HFFc6 (cell line): ENCODE measurements at places on chromosomes 5 and 9.

- peak; percentile 75 for DNase-seq
These were observed 533 bp downstream of the ARSB start for GRCh38 chr5:78984439-78985115.

DNA sequence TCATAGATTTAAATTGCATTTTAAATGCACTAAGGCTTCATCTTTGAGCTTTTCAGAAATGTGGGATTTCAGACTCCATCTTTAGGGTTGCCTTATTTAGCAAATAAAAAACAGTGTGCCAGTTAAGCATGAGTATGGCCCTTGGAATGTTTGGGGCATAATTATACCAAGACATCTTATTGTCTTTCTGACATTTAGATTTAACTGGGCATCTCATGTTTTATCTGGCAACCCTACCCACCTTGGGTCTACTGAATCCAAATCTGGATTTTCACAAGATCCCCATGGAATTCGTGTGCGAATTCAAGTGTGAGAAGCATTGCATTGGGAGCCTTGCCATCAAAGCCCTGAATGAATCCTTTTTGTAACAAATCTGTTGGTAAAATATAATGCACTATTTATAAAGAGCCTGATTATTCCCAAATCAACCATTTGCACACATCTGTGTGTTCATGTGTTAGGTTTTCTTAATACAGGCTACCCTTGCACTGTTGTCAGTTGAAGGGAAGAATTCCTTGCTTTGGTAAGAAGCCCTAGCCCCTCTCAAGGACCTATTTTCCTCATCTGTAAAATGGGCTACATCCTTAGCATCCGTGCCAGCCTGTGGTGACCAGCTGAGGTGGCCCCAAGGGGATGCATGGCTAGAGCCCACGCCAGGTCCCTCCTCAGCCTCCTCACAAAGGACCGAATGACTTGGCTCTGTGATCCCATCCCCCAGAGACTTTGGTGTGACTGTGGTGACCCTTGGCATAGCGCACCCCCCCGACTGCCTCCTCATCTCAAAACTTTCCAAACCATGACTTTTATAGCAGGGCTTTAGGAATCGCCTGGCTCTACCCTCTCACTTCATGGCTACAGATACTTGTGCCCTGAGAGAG is 8.1 kb downstream of the GSN start:
- no peak for DNase-seq

DNA sequence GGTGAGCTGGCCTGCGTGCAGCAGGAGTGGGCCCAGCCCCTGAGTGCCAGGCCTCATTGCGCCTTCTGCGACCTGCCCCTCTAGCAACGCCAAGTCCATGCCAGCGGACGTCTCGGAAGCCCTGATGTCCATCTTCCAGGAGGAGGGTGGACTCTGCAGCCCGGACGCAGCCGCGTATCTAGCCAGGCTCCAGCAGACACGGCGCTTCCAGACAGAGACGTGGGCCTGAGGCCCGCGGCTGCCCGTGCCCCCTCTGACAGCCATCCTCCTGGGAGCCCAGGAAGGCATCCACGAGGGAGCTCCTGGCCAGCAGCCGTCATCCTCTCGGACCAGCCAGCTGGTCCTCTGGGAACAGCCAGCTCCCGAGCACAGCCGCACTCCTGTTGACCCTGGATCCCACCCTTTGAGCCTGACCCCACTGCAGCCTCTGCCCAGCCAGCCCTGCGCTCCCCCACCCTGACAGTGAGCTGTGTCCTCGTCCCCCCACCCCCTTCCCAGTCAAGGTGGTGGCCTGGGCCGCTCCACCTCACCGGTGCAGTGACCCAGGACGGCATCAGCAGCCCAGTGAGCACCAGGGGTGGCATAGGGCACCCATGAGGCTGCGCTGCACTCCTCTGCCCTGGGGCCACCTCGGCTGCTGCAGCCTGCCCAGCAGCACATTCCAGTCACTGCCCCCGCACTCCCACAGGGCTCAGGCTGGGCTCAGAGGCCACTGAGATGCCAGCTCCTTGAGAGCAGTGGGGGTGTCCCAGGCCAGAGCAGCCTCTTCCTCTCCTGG is 5.7 kb downstream of the RNF208 start:
- DNase-seq: no peak

DNA sequence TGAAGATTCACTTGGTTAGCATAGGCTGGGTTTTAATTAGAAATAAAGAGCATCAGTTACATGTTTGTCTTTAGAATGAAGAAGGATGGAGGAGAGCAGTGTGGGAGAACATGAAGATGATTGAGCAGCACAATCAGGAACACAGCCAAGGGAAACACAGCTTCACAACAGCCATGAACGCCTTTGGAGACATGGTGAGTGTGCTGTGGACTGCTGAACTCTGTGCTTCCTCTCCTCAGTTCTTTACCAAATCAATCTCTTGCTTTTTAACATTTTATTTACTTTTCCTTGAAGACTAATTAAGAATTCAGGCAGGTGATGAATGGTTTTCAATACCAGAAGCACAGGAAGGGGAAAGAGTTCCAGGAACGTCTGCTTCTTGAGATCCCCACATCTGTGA is 38.2 kb upstream of the SPATA31E1 start:
- no peak for DNase-seq

DNA sequence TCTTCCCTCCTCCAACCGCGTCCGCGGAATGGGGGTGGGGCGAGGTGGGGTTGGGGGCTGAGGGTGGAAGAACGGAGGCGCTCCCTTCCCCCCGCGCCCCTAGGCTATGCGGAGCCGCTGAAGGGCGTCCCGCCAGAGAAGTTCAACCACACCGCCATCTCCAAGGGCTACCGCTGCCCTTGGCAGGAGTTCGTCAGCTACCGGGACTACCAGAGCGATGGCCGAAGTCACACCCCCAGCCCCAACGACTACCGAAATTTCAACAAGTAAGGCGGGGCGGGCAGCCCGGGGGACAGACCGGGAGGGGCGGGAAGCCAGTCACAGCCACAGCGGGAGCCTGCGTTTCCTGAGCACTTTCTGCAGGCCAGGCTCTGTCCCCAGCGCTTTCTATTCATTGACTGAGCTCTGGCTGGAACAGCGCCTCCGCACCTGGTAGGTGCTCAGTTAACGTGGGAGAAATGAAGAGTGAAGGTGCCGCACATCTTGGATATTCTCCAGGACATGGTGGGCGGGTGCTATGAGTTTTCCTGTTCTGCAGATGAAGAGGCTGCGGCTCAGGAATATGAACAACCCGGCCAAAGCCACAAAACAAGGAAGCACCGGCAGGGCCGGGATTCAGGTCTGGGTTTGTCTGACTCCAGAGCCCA is 11.3 kb downstream of the MYOZ3 start:
- DNase-seq: no peak

DNA sequence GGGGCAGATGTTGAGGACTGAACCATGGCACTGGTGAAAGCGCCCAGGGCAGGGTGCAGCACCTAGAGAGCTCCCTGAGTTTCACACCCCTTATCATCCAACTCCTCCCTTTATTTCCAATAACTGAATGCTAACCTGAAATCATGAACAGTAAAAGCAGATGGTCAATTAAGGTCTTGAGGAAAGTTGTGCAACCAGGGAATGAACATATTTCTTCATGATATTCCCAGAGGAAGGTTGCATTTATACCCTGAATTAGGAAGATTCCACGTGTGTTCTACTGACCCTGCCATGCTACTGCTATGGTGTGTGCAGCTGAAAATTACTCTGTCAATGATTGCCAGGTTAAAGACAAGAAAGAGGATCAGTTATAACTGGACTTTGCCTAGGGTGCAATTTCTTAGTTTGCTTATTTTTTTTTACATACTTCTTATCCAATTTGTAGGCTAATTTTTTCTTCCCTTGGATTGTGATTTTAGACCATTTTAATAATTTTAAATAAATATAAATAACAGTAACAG is 319.8 kb downstream of the SEMA5A start:
- DNase-seq: no peak

DNA sequence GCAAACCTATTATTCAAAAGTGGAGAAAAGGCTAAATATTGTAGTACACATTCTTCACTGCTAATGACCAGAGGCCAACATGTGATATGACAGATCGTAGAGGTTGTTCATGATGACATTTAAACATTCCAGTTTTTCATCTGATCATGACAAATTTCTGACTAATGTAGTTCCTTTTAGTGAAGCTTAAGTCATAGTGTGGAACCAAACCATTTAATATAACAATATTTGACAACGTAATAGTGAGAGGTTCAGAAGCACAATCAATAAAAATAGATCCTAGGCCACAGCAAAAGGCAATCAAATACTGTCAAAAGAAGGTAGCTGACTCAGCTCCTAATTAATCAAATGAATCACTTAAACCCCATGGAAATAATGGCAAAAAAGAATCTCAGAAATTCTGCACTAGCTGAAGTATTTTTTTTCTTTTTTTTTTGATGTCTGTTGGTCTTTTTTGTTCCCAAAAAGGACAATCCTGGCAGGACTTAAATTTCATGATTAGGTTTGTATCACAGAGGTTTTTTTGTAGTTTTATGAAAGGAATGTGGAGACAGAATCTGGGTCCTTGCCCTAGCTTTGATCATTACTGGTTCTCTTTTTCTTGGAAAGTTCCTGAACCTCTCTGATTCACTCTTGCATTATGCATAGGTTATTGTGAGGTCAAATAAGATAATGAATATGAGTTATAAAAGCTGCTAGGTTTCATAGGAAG is 795.0 kb downstream of the DTWD2 start:
- no peak for DNase-seq

DNA sequence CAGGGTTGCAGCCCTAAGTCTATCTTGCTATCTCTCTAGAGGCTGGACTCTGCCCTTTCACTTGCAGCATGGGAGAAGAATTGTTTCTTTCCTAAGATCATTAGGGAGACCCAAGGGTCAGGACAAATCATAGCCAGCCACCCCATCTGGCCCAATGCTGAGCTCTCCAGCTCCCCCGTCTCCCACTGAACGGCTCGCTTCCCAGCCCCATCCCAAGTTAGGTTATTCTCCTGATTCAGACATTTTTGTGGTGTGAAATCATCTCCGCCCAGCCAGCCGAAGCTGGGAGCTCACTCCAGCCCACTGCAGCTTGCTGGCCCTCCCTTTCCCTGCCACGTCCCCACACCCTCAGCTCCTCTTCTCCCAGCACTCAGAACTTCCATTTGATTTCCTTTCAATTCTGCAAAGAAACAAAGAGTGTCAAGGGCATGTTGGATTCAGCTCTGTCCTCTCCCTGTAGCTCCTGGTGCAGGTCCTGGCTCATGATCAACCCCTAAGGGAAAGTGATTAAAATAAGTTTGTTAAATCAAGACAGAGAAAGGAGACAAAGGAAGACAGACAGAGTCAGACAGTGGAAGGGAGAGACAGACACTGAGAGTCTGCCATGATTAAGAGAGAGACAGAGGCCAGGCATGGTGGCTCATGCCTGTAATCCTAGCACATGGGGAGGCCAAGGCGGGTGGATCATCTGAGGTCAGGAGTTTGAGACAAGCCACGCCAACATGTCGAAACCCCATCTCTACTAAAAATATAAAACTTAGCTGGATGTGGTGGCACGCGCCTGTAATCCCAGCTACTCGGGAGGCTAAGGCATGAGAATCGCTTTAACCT is 12.6 kb upstream of the SPARC start:
- DNase-seq: peak; percentile 97

GRCh38 chr5:78190402-78190801 is 104.1 kb downstream of the AP3B1 start:
- DNase-seq: no peak

GRCh38 chr5:135444360-135444759 is 2.8 kb downstream of the DCANP1 start:
- DNase-seq: no peak

DNA sequence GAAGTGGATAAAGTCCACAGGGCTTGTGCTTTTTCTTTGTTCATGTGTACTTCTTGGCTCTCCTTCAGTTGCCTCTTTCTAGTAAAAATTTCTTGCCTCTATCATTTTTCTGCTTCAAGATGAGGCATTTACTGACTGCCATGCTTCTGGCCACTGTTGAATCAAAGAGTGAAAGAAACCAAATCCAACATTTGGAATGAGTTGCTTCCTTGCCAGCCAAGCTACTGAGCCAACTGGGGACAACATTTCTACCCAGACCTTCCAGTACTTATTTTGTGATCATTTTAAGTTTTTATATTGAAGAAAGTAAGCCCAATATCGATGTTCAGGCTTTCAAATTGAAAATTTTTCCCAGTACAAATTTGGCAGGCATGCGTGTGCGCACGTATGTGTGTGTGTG is 73.2 kb downstream of the SNCAIP start:
- no peak for DNase-seq

GRCh38 chr5:73857446-73857845 is 231.4 kb downstream of the ARHGEF28 start:
- no peak for DNase-seq

DNA sequence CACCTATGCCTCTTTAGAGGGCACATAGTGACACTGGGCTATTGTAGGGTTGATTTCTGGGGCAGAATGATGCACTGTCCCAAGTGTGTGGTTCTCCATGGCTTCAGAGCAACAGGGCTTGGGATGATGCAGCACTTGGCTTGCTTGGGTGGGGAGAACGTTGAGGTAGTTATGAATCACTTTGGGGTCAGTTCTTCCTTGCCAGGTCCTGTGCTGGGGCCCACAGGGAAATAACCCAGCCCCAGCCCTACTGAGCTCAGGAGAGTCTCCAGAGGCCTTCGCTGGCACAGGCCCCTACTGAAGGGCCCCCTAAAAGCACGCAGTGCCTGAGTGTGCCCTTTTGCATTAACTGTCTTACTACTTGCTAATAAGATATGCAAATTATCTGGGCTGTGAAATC is 24.2 kb downstream of the JADE2 start:
- DNase-seq: peak; percentile 58

DNA sequence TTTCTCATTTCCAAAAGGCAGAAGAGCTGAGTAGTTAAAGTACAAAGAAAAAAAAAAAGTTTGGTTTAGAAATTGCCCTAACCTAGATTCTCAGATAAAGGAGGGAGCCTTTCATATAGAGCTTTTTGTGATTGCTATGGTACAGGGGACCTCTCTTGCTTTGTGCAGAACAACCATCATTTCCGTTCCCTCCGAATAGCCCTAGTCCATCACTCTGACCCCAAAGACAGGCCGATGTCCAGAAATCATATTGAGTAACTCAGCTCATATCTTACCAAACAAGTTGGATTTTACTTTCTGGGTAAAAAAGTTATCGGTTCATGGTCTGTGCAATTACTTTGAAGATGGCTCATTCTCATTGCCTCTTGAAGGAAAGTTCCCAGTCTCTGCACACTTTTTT is 36.7 kb upstream of the COL15A1 start:
- no peak for DNase-seq

GRCh38 chr9:137241490-137242268 is 592 bp downstream of the TUBB4B start:
- peak; percentile 28 for DNase-seq

DNA sequence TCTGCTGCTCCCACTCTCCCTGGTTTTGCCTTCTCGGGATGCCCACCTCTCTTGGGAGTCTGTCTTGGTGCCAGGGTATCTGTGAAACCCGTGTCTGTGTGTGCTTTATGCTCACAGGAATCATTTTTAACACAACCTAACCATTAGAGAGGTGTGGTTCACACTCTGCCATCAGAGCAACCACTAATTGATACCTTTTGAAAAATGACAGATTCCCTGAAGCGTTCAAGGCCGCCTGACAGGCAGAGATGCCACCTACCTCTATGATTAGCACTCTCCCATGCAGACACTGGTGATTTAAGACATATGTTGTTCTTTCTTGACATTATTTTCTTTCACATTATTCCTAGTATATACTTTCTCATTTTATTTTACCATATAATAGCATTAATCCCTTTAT is 207.3 kb upstream of the SGCD start:
- DNase-seq: no peak
